ENCODE measurements at places on chromosomes 5 and 9.

DNA sequence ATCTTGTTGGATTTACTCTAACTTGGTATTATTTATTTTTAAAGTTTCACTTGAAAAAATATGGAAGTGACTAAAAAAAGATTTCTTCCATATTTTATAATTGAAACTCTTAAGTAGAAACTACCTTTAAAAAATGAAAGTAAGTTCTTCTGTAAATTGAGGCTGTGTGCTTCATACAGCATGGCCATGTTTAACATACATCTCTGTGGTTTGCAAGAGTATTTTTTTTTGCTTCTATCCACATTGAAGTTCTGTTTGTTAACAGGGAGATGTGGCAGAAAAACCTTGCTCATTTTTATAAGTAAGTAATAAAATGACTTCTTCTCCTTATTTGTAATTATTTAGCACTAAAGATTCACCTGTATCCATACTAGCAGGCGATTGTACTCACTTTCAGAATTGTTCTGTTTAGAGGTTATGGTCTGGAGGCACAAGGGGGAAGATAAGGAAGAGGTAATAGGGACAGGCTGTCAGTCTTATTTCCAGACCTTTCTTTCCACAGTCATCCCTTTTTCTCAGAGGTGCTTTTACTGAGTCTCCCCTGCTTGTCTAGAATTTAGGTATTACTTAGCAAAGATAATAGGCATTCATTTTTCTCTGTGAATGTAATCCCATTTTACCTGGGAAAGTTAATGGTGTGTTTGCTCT is 16.0 kb downstream of the FYB1 start:
- no peak for DNase-seq

DNA sequence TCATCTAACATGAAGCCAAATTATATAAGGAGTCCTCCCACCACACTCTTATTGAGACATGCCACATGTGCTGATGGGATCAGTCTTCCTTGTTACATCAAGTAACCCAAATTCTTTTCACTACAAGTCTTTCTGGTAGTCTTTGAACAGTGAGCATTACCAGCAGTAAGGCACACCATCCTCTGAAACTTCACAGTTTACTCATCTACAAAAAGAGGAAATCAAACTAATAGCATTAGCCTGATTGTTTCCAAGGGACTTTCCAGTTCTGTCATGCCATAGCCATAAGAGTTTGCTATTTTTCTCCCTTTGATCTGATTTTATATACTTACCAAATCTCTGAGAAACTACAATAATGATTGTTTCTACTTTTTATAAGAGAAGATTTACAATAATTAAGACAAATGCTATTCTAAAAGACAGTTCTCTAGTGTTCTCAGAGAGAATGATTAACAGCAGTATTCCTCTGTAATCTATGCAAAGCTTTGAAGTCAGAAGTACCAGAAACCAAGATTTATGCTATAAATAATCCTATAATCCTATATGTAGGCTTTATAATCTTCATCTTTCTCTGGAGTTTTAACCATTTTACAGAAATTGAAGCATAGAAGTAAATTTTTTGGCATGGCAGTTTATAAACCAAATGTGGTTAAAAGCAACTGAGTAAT is 166.2 kb upstream of the ACO1 start:
- no peak for DNase-seq

DNA sequence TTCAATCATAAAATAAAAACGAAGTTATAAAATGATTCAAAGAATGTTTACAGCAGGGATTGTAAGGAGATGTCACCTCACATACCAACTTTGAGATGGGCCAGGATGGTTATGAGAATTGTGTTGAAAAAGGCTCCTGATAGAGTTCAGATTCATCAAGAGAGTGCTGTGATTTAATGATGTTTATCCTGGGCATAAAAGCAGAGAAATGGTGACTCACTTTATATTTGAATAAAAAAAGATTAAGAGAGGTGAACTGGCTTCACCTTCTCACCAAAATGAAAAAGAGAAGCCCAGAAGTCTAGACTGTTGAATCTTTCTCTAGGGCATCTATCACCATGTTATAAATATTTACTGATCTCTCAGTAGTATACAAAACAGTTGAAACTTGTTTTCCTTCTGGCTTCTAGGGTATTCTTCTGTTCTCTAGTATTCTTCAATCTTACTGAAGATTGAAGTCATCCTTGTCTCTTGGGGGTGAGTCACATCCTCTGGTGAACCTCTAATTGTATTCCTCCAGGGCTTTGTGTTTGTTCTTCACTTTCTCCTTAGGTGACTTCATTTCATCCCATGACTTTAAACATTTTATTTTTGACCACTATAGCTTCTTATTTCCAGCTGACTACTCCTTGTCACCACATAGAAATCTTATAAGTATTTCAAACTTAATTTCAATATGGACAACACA is 1237.3 kb upstream of the C9orf72 start:
- no peak for DNase-seq

DNA sequence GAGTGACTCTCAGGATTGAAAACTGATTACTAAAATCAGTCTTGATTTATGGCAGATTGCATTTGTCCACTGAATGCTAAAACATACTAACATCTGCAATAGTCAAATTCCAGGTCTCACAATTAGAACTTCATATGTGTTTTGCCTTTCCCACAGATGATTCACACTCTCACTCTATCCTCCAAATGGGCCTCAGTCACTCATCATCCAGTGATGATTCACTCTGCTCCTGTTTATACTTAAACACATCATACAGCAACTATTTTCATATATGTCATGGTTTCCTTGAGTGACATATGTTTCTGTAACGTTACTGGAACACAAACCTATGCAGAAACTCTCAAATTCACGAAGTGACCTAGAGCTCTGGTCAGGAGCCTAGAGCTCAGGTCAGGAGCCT is 512.9 kb downstream of the HINT1 start:
- no peak for DNase-seq

GRCh38 chr5:83099001-83099400 is 21.7 kb downstream of the XRCC4 start:
- DNase-seq: no peak

DNA sequence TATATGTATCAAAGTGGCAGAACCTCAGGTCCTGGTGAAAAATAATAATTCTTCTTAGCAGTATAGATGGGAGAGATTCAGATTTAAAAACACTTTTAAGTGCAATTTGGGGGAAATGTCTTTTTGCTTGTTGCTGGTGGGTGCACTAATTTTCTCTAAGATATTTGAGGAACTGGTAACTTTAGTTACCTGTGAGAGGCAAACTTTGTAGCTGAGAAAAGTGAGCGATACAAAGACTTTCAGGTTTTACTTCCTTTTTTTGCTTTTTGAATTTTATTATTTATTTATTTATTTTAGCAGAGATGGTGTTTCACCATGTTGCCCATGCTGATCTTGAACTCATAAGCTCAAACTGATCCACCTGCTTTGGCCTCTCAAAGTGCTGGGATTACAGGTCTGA is 303.1 kb upstream of the PTGER4 start:
- DNase-seq: no peak

All from NCI-H1930 (cell line).